Stimulated activated CD4-positive, alpha-beta T cell treated with anti-CD3 and anti-CD28 coated beads, Interleukin-1b, Interleukin-23, amount 100 ng/mL, for 1 hour (primary cell): ENCODE measurements at places on chromosomes 5 and 9.
A peak's percentile ranks its signal among the peaks of the same experiment; 100 is the strongest.

GRCh38 chr9:128361296-128361985, 9.7 kb upstream of the URM1 start:
- DNase-seq, result no peak

- DNase-seq, result no peak
Measured at GRCh38 chr9:79369676-79370075, 202.1 kb upstream of the TLE4 start.

GRCh38 chr9:130058154-130058553, 4.4 kb downstream of the GPR107 start:
- no peak for DNase-seq

- DNase-seq, result peak; percentile 38
Measured at GRCh38 chr9:34985311-34985899, 4.1 kb upstream of the DNAJB5 start.

- DNase-seq, result no peak
Measured at GRCh38 chr5:57448751-57449150, 33.9 kb downstream of the ACTBL2 start.

DNA sequence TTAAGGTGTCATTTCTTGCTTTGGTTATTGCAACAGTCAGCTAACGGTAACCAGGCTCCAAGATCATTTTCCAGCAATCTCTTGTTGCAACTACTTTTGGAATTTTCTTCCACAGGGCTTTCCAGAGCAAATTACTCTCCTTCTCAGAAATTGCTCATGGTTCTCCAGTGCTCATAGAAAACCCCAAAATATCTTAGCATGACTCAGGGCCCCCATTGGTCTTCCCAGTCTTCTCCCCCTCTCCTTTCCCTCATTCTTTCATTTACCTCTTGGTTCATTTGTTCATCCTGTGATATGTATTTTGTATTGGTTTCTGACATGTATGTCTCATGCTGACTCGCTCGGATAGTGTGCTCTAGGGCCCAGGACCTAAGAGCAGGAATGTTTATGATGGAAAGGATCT, 35.6 kb downstream of the WWC1 start:
- DNase-seq, result no peak

- DNase-seq, result no peak
Measured at GRCh38 chr5:78050888-78051287, 243.6 kb downstream of the AP3B1 start.

DNA sequence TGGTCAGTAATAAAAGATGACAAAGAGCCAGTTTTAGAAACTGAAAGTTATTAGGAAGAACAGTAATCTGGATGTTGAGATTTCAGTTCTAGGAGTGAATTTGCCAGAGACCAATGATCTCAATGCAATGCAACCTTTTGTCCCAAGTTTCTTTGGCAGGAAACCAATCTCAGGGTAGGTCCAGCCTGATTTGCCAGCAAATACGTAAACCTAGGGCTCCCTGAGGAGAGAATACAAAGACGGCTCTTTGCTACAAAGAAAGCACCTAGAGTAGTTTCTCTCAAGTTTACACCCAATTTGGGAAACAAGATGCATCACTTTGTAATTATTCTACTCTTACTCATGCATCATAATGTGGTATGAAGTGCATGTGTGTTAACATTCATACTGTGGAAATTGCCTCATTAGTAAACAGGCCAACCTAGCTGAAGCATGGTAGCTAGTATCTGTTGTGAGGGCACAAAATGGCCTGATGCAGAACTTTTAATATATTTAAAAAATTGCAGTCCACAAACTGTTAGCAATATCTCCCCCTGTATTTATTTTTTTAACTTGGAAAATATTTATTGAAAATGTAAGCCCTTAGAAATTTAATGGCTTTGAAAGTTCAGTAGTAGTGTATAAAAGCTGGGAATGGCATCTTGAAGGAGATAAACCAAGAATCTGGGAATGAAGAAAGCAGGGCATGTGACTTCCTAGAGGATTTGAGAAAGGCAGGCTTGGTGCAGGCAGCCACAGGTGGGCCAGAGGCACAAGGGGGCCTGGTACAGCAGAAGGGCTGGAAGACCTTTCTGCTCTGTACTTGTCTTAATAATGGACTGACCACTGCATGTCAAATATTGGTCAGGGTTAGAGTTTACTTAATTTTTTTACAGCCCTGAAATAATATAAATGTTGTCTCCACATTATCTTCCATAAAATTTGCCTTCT, 59.5 kb downstream of the MAST4 start:
- DNase-seq, result no peak

GRCh38 chr9:93860694-93861658, 94.2 kb downstream of the BARX1 start:
- DNase-seq, result no peak

DNA sequence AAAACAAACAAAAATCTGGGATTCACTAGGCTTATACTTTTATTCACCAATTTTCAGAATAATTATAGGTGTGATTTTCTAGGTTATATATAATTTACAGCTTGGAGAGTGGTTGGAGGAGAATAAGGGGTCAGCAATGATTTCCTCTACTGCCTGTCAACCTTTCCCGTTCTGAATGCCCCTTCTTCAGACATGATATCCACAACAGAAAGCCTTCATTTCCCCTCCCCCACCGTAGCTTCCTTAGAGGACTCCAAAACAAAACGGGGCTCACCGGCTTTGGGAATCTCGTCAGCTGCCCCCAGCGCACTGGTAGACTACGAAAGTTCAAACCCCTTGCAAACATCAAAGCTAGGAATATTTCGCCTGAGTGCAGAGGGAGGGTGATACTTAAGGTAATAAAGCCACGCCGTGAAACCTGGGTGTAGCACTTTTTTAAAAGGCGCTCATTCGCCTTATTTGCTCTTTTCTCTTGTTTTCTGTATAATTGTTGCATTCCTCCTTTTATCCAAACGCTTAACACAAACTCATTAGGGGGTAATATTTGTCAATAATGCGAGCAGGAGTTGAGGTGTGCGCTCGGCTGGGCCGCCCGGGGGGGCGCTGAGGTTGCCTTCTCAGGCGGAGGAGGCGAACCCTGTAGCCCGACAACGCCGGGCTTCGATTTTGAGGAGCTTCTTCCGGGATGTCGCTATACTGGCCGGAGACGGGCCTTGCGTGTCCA, 2.4 kb downstream of the OTP start:
- DNase-seq, result no peak

DNA sequence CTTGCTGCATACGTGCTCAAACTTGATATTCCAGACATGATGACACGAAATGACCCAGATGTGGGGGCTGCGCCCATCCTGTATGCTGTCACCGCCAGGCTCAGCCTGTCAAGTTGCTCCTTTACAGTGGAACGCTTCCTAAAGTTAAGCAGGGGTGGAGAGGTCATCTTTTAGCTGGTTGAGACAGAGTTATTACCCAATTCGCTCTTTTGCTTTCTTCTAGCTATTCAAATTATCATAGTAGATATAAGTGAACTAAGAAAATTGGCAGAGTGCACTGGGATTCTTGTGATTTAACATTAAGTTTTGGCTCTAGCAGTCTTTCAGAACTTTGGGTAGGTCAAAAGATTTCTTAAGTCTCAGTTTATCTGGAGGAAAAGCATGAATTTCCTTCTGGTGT, 69.8 kb upstream of the BASP1 start:
- DNase-seq, result no peak

DNA sequence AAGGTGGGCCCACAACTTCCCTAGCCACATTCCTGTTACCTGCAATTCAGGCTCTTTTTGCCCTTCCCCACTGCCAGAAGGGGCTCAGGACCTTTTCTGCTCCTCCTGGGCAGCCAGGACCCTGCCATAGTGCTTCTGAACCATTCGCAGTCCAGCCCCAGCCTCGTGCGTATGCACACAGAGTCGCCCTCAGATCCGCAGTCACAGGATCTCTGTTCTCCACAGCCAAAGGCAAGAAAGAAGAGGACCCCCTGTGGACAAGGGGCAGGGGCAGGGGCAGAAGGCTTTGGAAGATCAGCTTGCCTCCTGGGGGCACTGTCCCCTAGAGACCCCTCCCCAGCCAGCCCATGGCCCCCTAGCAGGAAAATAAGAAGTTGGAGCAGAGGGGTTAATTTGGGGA, 82.8 kb downstream of the PCDH1 start:
- no peak for DNase-seq

DNA sequence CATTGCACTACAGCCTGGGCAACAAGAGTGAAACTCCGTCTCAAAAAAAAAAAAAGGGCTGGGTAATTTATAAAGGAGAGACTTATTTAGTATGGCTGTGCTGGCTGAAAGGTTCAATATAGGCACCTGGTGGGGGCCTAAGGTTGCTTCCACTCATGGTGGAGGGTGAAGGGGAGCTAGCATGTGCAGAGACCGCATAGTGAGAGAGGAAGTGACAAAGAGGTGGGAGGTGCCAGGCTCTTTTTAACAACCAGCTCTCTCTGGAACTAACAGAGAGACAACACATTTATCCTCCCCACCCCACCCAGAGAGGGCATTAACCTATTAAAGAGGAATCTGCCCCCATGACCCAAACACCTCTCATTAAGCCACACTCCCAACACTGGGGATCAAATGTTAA, 28.9 kb upstream of the SERINC5 start:
- DNase-seq, result no peak

- no peak for DNase-seq
Measured at GRCh38 chr9:113564498-113565237, 101.1 kb downstream of the RGS3 start.

DNA sequence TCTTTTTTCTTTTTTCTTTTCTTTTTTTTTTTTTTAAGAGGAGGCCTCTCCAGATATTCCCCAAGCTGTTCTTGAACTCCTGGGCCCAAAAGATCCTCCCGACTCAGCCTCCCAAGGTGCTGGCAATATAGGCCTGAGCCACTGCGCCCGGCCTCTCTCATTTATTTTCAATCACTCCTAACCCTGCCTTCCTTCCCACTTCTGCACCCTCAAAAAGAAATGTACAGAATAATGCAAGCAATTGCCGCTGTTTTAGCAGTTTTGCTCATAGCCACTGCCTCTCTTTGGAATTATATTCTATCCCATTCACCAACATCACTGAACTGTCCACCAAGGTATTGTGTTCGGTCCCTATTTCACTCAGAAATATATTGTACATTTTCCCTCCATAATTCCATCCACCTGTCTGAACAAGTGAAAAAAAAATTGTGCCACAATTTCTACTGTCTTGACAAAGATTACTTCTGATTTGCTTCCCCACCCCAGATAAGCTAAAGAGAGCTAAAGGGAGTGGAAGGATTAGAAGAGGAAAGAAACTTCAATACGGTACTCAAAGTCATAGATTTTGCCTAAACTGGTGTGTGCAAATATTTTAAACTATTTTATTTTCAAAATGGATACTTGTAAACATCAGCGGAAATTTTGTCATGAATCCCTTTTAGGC, 1.9 kb downstream of the FNBP1 start:
- DNase-seq, result no peak

GRCh38 chr5:154421868-154422267, 23.9 kb upstream of the SAP30L start:
- no peak for DNase-seq

GRCh38 chr5:11650936-11651335, 253.3 kb downstream of the CTNND2 start:
- no peak for DNase-seq

DNA sequence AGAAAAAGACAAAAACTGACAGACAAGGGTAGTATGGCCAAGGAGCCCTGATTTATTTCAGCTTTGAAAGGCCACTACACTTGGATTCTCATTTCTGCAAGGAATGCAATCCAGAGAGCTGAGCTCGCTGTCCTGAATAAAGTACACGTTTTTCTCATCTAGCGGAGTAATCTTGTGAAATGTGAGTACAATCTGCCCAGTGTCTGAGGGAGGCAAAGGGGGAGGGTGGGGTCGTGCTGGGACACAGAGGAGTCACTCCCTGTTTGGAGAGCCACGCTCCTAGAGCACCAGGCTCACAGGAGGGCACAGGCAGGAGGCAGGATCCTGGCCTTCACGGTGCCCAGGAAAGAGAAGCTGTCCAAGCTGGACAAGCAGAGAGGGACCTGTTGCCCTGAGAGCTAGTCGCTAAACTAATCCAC, 51.0 kb upstream of the IFNK start:
- no peak for DNase-seq

GRCh38 chr5:171595801-171596231, 176.4 kb downstream of the FGF18 start:
- no peak for DNase-seq

DNA sequence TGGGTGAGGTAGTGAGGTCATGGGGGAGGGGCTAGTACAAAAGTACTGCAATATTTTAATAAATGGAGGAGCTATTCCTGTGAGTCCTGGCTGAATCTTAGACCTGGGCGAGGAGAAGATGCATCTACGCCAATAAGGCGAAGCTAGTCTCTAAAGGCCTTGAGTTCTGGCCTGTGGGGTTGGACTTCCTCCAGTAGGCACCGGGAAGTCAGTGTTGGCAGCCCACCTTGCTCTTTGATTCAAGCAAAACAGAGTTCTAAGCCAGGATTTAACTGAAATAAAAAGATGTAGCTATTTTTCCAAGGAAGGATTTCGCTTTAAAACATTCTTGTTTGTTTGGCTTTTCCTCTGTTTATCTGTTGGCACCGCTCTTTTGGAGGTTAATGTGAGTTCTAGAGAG, 244.6 kb downstream of the KIF4B start:
- DNase-seq, result no peak

DNA sequence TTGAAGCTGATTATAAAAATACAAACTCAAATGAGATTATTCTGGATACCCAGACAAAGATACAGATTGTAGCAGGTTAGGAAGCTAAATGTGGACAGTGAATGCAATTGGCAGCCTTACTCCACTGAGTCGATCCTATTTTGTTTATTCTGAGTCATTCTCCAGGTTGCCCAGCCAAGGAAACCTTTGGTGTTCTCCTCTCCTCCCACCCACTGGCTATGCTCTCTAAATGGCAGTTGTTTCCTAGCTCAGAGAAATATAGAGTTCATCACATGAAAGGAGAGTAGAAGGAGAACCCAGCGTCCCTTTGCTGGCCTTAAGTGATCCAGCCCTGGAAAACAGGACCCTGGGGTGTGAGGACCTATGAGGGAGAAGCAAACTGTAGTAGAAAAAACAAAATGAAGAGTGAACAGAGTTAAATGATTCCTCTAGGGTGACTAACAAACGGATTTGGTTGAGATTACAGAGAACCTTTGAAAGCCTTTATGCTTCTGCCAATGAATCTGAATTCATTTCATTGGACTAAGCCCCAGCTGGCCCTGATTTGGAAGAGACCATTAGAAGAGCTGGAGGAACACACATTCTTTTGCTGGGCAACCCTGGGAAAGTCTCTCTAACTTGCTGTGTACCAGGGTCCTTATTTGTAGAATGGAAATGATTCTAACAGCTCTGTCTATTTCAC, 95.1 kb downstream of the BRINP1 start:
- no peak for DNase-seq

DNA sequence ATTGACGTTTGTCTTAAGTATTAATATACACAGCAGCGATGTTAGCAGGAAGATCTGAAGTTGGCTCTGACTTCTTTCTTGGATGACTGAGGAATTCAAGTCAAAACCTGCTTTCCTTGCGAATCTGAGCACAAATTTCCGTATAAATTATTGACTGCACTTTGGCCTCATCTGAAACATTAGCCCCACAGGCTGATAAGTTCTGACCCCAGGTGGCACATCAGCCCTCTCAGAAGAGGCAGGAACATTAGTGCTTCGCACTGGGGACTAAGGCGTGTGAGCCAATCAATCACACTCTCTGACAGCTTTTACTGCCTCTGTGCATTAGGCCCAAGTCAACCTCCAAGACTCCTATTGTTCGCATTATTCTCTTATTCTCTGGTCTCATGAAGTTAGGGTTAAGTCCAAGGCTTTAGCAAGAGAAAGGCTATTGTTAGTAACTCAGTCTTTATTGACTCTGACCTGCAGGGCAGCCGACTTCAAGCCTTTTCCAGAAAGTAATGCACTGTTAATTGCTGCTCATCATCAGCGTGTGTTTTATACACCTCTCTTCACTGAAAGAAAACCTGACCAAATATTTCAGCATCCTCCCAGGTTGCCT, 84.2 kb downstream of the ZNF608 start:
- no peak for DNase-seq
